ENCODE measurements at places on chromosomes 7 and 10.

DNA sequence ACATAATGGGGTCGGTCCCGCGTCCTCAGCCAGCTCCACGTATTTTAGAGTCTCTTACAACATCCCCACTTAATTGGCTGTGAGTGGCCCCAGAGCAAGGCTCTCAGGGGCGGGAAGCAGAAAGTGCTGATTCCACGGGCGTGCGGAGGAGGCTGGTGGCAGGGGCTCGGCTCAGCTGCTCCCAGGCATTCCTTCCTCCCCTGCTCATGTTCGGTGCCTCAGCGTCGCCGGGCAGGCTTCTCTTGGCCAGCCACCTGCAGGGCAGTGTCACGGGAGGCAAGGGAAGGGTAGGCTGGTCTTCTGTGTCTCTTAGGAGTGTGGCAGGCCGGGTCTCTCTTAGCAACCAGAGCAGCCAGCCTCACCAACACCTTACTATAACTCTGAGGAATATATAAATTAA lies 33.8 kb downstream of the IL15RA start:
- DNase-seq: no peak

- no peak for DNase-seq
These were observed 5.8 kb downstream of the C7orf57 start for GRCh38 chr7:48040944-48041652.

GRCh38 chr7:106309362-106309761 lies 24.6 kb upstream of the NAMPT start:
- DNase-seq: no peak

GRCh38 chr10:79507440-79508167 lies 4.7 kb upstream of the EIF5AL1 start:
- DNase-seq: no peak

DNA sequence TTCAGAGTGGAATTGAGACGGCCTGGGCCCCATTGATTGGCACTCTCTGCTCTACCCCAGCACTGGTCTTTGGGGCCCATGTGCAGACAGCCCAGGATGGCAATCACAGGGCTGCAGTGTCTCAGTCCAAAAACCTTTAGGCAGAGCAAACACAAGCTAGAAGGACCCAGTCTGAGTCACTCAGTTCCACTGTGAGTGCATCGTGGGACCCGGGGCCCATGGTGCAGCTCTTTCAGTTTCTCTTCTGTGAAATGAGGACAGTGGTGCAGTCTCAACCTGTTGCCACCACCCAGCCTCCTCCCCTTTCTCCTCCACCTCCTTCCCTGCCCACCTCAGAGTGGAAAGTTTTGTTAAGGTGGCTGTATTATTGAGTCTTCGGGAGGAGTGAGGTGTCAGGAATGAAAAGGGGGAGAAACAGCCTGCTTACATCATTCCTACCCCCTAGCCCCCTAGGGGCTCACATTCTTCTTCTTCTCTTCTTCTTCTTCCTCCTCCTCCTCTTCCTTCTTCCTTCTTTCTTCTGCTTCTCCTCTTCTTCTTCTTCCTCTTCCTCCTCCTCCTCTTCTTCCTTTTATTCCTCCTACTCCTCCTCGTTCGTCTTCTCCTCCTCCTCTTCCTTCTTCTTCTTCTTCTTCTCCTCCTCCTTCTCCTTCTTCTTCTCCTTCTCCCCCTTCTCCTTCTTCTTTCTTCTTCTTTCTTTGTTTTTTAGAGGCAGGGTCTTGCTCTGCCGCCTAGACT lies 19.5 kb upstream of the CARD11 start:
- DNase-seq: peak; percentile 59

GRCh38 chr7:22610951-22611757 lies 111.2 kb upstream of the STEAP1B start:
- DNase-seq: no peak

- no peak for DNase-seq
These were observed 134.4 kb upstream of the UNC5B start for GRCh38 chr10:71077796-71078453.

DNA sequence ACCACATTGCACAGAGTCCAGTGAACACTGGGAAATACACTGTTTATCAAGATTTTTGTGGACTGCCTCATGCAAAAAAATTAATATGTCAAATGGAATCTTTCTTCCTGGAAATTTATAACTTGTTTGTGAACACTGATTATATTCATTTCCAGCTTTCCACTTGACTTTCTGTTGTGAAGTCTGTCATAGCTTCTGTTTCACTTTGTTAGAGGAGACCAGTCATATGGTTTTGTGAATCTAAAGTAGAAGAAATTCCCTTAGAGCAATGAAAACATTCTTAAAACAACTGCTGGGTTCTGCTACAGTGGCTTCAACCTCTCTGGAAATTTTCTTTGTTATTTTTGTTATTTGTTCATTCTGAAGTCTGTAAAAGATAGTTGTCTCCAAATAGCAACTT lies 349.5 kb upstream of the NFE2L3 start:
- DNase-seq: no peak

DNA sequence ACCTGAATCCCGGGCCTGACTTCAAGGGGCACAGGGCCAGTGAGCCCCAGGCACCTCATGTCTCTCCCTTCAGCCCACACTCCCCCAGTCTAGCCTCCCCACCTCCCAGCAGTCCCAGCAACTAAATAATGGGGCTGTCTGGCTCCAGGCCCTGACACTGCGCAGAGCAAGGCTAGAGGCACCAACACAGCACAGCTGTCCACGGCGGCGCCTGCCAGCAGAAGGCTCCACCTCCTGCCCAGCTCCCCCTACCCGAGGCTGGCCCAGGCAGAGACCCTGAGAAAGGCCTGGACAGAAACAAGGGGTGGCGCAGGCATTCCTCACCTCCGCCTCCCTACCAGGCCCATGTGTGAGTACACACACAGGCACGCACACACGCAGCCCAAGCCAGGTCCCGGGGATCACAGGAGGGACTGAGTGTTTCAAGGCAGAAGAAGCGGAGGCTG lies 6.1 kb downstream of the KCNH2 start:
- no peak for DNase-seq

- DNase-seq: no peak
These were observed 405.5 kb downstream of the GRID1 start for GRCh38 chr10:85961073-85961472.

GRCh38 chr7:132441935-132442334 lies 134.3 kb downstream of the PLXNA4 start:
- no peak for DNase-seq

DNA sequence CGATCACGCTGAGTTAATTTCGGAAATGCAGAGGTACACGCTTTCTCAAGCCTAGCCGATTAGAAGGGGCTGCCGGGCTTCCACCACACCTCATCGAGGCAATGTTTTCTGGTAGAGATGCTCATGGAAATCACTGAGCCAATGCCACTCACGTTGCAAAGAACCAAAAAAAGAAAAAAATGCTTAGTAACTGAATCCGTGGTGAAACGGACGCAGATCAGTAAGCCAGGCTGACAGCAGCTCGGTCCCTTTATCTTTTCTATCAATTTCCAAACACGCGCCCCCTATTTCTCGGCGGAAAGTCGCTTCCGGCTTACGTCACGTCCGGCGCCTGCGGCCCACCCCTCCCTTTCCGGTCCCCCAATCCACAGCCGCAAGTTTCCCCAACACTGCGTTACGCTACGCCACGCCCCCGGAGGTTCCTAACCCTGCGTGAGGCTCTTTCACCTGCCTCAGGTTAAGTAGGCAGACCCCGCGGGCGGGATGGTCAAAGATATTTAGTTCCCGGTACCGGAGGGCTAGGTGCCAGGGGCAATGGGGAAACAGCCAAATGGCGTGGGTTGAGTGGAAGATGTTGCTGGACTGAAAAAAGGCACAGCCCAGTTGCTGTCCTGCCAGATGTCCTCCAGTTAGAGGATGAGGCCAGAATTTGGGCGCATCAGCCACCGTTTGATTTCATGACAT lies at the start of gene NSUN6:
Gene NSUN6, minus strand, starts transcription at position 264 of the 684 bp plus-strand sequence. CDS start 384 bp downstream, outside the sequence.
- DNase-seq: peak; percentile 95

DNA sequence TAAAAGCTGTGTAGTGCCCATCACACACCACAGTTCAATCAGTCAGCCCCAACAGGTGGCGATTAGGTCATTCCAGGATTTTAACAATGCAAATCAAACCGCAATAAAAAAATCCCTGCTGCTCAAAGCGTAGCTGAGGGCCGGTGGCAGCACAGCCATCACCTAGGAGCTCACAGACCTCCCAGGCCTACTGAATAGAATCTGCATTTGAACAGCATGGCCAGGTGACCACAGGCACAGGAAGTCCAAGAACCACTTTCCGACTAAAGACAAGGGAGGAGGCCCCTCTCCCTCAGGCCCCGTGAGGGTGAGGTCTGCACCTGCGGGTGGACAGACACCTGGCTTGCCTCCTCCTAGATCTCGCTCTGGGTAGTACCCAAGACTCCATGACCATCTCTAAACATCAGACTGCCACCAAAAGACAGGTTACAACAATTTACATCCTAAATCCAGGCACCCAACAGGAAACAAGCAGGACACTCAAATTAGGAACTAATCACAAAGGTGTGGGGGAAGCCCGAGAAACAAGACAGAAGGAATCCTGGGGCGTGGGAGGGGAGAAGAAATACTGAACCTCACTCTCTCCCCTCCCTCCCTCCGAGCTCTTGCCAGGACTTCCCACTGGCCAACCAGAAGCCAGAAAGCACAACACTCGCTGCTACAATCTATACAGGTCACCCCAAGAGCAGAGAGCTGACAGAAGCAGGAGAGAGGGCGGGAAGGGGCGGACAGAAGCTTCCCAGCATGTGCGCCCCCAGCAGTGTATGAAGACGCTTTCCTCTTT lies 19.2 kb downstream of the GNA12 start:
- DNase-seq: no peak

- DNase-seq: no peak
These were observed 6.1 kb downstream of the TBATA start for GRCh38 chr10:70779088-70779487.

DNA sequence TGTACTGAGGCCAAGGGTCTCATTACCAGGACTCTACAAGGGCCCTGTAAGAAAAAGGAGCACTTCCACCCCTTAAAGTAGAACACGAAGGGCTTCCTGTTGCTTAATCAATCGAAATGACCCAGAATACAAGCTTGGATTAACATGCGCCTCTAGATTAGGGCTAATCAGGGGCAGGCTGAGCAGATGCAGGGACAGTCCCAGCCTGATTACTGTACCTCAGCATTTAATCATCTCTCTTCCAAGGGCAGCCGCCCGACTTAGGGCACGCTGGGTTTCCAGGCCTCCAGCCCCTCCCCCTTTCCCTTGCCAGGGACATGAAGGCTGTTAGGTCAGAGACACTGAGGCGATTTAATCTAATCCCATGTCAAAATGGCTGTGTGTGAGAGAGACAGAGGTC lies 138.6 kb downstream of the NRF1 start:
- DNase-seq: no peak

GRCh38 chr7:78601728-78602127 lies 803.2 kb downstream of the PHTF2 start:
- DNase-seq: no peak

All from central memory CD4-positive, alpha-beta T cell (primary cell).